ENCODE measurements at places on chromosomes 3 and 15. TPM values are rescaled to one million over a fixed set of nuclear protein-coding genes. Genes with fewer than 3 reads are reported as not detected.

The RBPMS2 gene
- total RNA-seq, result 10.6 TPM

DNA sequence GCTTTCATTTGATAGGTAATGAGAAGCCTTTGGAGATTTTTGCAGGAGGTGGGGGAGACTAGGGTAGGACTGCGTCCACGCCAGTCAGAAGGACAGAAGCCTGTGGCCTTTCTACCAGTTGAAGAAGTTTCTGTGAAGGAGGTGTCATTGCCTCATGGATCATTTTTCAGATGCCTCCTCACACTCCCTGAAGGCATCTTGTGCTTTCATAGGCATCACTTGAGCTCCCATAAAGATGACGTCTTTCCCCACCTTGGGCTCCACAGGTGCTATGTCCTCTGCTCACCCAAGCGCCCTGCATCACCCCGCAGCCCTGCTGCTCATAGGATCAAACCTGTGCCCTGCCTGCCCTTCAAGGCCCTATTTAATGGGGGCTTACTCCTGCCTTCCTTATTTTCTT, 7.5 kb upstream of the ITGA11 start:
- no peak for DNase-seq

The CYP1A2 gene
- not detected for total RNA-seq

The TMCO5A gene
- not detected for total RNA-seq

The MINAR1 gene
- total RNA-seq, result 1.7 TPM

The P2RY12 gene
- total RNA-seq, result not detected

DNA sequence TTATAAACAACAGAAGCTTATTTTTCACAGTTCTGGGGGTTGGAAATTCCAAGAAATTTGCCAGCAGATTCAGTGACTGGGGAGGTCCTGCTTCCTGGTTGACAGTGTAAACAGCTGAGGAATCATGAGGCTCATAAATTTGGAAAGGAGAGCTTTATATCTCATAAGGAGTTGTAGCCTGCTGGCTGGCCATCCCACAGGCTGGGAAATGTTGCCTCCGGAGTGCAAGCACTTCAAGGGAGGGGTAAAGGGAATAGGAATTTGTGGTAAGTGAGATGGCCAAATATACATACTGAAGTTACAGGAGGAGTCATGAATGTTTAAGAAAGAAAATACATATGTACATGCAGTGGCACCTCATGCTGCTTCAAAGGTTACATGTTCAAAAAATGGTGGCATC, 217.2 kb upstream of the CBLB start:
- no peak for DNase-seq

- DNase-seq, result peak; percentile 95
Observed at GRCh38 chr3:108008931-108009639, 81.7 kb downstream of the CD47 start.

DNA sequence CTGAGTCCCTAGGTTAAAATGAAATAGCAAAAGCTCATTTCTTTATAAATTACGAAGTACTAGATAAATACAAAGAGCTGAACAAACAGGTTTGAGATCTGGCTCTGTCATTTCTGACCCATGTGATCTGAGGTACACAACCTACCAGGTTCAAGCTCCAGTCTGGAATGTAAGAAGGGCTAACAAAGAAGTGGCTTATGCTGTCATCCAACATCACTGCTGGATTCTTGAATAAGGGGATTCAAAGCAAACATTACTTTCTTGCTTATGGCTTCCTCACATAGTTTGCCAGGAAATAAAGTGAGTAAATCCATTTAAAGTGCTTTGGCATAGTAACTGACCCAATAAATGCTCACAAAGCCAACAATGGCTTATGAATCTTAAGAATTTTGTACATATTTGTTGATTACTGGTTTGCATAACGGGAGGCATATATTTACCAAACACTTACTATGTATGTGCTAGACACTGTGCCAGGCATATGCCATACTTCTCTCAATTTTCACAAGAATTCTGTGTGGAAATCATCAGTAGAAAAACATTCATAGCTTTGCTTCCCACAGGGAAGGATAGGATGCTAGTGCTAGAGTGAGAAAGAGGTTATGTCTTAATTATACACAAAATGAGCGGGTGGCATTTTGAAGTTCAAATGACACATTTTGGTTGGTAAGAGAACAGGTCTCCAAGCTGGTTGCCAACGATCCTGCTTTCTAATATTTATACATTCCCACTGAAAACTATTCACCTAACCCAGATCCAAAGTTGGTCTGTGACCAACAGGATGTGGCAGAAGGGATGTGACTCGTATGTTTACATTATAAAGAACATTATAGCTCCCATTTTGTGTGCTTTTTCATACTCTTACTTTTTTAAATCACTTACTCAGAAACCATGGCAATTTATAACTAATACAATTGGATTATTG, 38.7 kb upstream of the CSPG5 start:
- DNase-seq, result peak; percentile 8

The GALNT15 gene
- 0.95 TPM for total RNA-seq

The SLC27A2 gene
- total RNA-seq, result not detected

GRCh38 chr3:163929069-163929652, 1149.1 kb downstream of the SI start:
- DNase-seq, result no peak

The GOLGA8Q gene
- 0.84 TPM for total RNA-seq

DNA sequence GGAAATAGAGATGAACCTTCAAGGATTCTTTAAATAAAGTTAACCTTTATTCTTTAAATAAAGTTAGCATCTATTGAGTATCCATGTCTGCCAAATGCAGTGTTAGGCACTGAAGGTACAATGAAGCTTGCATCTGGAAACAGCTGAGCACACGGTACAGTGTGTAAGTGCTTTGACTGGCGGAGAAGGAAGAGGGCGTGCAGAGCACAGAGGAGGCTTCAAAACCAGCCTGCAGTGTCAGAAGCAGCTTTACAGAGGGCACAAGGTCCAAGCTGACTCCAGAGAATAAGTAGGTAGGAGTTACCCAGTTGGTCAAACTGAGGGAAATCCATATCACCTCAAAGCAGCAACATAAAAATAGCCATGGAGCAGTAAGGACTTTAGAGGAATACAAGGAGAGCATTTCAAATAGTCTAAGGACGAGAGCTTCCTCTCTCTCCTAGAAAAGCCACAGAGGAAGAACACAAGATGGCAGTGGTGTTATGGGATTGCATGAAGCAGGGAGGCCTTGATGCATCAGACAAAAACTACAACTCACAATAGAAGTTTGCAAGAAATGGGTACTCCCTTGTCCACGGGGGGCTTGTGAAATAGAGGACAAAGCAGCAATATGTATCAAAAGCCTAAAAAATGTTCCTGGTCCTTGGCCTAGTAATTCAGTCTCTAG, 60.3 kb upstream of the PPP2R3A start:
- no peak for DNase-seq

The CHL1 gene
- total RNA-seq, result not detected
